Smooth muscle cell of the pulmonary artery (primary cell): ENCODE measurements at places on chromosomes 1 and 21. TPM values are rescaled to one million over a fixed set of nuclear protein-coding genes. Genes with fewer than 3 reads are reported as not detected.

KCNN3 gene
- total RNA-seq, result 0.07 TPM in 2 replicates

HSPA6 gene
- total RNA-seq, result 0.65 and 4.5 TPM in 2 replicates

NUF2 gene
- total RNA-seq, result 2.4 and 7.0 TPM in 2 replicates

ANGPTL3 gene
- total RNA-seq, result not detected in 2 replicates
